ENCODE measurements at places on chromosomes 4 and X. TPM values are rescaled to one million over a fixed set of nuclear protein-coding genes. Genes with fewer than 3 reads are reported as not detected.

DNA sequence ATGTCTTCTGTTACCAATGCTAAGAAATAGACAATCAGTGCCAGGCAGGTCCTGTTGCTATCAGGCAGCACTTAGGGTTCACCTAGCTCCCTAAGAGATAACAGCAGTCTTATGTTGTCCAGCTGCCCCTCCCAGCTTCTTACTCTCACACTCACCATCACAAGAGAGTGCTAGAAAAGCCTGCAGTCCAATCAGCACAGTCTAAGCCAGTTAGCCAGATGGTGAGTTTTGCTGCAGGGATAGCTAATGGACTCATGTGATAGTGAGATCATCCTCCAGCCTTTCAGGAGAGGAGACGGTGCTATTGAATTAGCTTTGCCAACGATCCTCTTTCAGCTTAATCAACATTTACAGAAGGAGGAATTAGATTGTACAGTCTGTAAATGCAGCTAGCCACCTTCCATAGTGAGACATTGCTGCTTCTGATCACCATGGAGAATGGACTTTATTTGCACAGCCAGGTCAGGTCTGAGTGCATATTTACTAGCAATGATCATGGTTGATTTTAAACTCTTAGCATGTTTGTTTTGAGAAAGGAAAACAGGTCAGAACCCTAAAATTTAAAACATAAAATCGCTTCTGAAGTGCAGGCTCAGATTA lies 438.3 kb downstream of the CENPC start:
- no peak for DNase-seq

- no peak for DNase-seq
Observed at GRCh38 chrX:47143894-47144625, 442 bp downstream of the NDUFB11 start.

DNA sequence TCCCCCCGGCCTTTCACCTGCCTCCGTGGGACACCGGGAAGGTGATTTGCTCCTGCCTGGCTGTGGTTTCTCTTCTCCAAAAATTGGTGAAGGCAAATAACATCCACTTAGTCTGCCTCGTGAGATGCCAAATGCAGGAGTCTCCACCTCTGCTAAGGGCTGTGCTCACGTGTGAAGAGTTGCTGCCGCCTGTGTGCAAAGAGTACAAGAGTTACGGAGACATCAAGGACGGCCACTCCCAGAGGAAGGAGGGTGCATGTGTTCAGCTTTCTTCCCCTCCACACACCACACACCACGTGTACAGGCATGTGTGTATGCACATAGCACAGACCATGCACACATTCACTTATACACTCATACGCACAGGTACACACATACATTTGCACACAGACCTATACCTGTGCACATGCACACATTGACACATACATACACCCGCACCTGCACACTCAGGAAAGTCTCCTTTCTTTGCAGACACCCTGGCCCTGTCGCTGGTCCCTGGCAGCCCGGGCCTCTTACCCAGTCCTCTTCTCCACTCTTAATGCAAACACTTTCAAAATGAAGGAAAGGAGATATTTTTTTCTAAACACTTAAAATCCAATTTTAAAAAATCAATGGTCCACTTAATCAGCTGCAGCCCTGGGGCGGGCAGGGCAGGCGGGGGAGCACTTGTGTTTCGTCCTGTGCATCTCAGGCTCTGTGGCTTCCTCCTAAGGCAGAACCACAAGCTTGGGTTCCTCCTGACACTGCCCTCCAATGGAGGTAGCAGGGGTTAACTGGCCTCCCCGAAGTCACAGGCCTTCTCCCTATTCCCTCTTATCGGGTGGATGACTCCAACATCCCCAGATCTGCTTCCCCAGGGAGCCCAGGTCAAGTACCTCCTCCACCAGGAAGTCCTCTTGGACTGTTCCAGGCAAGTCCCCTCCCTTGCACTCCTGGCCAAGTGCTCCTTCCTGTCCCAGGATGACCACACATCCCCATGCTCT lies 103.0 kb downstream of the CPZ start:
- peak; percentile 45 for DNase-seq

CSN2 gene
- not detected for total RNA-seq

DNA sequence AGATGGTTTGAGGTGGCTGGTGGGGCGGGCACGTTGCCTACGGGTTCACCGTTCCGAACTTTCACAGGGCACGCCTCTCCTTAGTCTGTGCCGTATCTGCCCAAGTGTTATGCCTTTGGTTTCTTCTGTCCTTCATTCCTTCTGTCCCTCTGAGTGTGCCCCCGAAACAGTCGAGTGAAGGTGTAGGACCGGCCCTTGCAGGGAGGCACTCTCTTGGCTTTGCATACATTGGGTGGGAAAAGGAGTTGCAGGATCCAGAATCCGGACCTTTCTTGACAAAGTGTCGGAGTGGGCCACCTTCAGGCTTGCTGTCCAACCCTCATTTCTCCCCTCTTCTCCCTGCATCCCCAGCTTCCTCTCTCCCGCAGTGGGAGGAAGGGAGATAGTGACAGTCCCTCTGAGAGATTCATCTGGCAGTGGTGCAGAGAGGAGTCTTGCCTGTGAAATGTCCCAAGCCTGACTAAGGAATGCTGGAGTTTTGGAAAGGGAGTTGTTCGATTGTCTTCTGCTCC lies 569 bp downstream of the ARFIP1 start:
- DNase-seq = no peak

DNA sequence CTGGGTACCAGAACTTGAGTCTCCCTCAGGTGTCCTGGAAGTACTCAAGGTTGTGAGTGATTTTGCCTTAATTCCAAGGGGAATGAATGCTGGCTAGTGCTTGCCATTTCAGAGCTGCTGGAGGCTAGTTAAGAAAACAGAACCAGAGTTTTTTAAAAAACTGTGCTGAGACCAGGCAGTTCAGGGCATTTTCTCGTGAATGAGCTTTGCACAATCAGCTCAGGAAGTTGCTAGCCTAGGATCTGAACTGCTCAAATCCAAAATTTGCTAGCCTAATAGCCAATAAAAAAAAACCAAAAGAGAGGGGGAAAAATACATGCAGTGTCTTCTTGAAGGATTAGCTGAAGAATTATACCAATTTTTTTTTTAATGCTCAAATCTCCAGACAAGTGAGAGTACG lies 292.7 kb downstream of the FBXW7 start:
- no peak for DNase-seq

DNA sequence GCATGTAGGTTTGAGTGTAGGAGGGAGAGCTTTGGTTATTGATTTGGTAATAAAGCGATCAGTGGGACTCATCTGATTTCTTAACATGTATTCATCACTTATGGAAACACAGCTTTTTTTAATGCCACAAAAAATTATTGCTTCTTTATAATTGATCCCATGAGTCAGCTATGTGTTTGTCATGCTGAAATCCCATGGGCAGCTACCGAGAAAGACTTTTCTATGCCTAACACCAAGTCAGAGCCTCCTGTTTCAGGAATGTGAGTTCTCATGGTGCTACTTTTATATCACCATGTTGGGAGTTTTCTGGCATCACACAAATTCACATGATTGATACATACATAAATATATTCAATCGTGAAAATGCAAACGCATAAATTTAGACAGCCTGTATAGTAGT lies 165.7 kb downstream of the RAPGEF2 start:
- DNase-seq = no peak

GRCh38 chrX:115333446-115333845 lies 43.9 kb downstream of the LUZP4 start:
- DNase-seq = no peak
